Renal pelvis (tissue), 12 donors: ENCODE measurements at places on chromosomes 12 and 14. TPM values are rescaled to one million over a fixed set of nuclear protein-coding genes. Genes with fewer than 3 reads are reported as not detected.

DNA sequence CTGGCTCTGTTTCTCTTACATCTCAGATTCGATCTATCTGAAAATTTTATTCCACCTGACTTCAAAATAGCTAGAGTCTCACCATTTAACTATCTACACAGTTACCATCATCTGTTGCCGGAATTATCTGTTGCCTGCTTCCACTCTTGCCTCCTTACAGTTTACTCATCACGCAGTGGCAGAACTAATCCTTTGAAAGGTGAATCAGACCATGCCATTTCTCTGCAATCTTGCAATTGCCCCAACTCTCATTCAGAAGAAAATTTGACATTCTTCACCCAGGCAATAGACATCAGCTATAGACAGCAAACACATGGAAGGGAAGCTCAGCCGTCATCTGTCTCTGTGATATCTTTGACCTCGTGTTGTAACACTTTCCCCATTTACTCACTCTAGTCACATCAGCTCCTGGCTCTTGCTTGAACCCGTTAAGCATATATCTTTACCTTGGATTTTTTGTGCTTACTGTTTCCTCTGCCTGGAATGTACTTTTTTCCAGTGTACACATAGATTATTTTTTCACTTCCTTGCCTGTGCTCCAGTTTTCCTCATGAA, 85.5 kb downstream of the PDE3A start:
- no peak for DNase-seq

GRCh38 chr14:94043756-94044475, 17.8 kb downstream of the OTUB2 start:
- DNase-seq, result no peak

GRCh38 chr12:119118625-119119024, 60.1 kb upstream of the HSPB8 start:
- no peak for DNase-seq

- no peak for DNase-seq
Measured at GRCh38 chr12:32574585-32574984, 104.5 kb upstream of the DNM1L start.

INHBC gene
- polyA plus RNA-seq, result 0.27 TPM

- no peak for DNase-seq
Measured at GRCh38 chr12:63928305-63928704, 83.8 kb downstream of the SRGAP1 start.

MSI1 gene
- 21.9 TPM for polyA plus RNA-seq

GRCh38 chr14:31936115-31936514, 141.0 kb upstream of the ARHGAP5 start:
- no peak for DNase-seq

DNA sequence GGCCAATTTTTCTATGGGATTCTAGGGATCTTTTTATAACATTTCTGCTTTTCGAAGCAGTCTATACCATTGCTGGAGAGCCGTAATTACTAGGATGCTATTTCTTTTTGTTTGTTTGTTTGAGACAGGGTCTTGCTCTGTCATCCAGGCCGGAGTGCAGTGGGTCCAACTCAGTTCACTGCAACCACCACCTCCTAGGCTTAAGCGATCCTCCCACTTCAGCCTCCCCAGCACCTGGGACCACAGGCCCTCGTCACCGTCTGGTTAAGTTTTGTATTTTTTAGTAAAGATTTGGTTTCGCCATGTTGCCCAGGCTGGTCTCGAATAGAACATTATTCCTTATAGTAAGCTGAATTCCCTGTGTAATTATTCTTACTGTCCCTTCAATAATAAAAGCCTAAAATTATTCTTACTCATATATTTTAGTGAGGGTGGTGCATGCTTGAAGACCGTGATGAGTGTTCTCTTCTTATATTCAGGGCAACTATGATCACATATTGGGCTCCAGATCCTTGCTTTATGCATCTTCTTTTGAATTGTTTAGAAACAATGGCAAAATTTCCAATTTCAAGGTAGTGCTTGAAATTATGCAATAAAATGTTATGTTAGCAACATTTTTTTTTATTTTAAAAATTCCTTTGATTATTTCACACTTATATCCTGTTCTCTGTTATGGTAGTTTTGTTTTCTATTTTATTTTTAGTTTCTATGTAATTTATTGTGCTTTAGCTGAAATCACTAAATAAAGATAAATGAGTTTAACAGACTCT, 66.2 kb downstream of the CRADD start:
- DNase-seq, result no peak

HSPA2 gene
- 20.7 TPM for polyA plus RNA-seq

DNA sequence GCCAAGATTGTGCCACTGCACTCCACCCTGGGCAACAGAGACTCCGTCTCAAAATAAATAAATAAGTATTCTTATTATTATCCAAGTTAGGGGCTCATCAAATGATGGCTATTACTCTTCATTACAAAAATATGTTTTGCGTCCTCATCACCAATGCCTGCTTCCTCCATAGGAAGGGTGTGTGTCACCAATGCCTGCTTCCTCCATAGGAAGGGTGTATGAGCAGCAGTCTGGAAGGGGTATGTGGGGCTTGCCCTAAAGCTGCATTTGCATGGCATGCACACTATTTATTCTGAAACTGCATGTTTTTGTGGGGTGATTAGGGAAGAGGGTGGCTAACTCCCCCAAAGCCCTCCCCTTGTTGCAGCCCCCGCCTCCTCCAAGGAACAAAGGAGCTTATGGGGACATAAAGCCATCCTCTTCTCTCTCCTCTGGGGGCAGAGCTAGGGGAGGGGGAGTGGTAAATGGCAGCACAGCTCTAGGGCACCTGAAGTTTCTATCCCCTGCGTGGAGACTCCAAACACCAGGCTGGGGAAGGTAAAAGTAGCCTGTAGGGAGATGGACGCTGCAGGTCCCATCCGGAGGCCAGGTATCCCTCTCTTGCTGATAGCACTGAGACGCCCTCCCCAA, 1.3 kb downstream of the CAMKK2 start:
- no peak for DNase-seq

DNA sequence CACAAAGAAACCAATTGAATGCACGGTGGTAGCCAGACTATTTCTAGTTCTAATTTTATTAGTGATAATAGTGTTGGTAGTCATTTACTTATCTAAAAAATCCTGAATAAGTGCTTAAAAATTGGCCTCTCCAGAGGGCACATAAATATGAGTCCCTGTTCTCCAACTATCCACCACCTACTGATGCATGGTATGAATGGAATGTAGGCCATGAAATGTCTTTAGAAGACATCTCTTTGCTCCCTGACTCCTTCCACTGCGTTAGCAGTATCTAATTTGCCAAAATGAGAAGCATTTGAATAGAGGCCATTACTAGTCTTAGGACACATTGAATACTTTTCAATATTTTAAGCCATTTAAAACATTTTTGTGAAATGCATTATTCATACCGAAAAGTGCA, 261.7 kb downstream of the LRFN5 start:
- no peak for DNase-seq

DNA sequence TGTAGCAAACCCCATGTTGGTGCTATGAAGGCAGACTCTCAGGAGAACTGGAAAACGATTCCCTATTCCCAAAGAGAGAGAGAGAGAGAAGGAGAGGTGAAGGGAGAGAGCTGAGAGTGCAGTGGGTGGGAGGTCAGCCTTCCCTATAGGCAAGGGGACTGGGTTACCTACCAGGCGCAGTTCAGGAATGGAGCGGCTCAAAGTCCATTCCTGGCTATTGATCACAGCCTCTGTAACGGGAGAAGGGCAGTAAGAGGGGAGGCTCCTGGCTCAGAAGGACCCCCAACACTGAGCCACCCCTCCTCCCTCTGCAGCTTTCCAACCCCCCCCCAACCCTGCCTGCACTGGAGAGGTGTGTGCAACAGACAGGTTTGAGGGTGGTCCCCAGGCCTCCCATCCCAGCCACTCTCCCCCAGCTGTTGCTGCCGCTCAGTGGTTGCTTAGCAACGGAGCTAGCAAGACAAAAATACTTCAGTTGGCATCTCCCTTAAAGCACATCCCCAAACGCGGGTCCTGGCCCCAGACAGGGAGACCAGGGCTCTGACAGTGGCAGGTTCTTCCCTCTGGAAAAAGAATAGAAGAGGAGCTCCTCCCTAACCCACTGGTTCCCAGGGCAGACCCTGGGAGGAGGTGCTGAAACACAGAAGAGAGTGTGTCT, 3.2 kb downstream of the AGAP2 start:
- no peak for DNase-seq

SLC6A13 gene
- 44.2 TPM for polyA plus RNA-seq

DNA sequence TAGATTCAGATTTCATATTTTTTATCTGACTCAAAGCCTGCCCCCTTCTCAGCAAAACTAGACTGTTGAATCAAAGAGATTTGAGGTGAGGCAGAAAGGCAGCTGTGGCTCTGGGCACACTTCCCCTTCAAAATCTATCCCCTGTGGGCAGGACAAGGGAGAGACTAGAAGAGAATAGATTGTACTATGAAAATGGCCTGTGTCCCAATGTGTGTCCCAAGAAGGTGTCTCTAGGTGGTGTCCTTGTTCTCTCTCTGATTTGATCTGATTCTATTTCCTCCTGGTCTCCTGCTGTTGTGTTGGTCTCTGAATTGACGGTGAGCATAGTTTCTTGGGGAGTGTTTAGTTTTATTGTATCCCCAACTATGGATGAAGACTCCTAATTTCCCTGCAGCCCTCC, 565.8 kb upstream of the ATP2B1 start:
- DNase-seq, result no peak

DNA sequence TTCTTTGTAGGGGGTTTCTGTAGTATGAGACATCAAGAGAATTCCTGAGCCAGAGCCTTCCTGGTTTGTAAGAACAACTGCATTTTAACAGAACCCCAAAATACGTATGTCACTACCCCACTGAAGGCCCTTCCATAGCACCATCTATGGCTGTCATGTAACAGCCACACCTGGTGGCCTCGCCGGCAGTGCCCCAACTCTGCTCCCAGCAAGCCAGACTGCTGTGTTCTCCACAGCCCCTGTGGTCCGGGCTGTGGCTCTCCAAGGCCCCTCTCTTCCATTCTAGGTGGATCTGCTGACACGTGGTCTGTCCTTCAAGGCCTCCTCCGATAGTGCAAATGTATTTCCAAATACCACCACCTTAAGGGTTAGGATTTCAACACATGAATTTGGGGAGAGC, 9.9 kb upstream of the PPP1R13B start:
- no peak for DNase-seq

DNA sequence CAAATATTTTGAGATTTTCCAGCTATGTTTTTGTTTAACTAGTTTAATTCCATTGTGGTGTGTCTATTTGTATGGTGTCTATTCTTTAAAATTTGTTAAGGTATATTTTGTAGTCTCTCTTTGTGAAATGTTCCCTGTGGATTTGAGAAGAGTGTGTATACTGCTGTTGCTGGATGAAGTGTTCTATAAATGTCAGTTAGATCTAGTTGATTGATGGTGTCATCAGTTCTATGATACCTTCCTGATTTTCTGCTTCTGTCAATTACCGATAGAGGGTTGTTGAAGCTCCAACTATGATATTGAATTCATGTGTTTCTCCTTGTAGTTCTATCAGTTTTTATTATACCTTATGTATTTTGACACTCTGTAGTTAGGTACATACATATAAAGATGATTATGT, 53.1 kb downstream of the FUT8 start:
- DNase-seq, result no peak

DNA sequence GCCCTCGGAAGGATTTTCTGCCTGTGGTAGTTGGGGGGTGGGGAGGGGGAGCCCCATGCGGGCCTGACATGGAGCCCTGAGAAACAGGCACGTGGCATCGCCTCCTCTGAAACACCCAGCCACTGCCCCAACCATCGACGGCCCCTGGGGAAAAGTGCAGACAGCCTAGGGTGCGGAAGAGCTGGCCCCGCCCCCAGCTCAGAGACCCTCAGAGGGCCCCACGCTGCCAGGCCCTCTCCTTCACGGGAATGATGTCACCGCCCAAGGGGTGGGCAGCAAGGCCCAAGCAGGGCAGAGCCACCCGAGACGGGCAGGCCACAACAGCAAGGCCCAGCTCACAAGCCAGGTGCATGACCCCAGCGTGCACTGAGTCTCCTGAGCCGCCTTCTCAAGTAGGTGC, 26.2 kb downstream of the BEGAIN start:
- no peak for DNase-seq

SLC7A7 gene
- 114 TPM for polyA plus RNA-seq

DCN gene
- polyA plus RNA-seq, result 446 TPM

SRRM4 gene
- polyA plus RNA-seq, result 0.03 TPM

DNA sequence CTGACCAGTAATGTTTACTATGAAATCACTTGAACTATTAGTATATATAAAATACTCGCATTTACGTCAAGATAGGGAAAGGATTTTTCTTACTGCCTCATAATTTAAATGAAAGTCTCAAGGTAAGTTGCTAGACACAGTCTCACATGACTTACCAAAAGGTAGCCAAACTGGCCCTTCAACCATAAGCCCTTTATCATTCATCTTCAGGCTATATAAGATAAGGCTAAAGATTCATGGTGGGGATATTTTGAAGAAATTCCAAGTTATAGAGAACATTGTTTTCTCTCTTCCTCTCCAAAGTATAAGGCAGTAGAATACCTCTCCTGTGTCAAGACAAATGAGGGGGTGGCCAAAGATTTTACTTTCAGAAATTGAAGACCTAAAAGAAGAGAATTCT, 23.4 kb downstream of the KIF21A start:
- DNase-seq, result no peak

DNA sequence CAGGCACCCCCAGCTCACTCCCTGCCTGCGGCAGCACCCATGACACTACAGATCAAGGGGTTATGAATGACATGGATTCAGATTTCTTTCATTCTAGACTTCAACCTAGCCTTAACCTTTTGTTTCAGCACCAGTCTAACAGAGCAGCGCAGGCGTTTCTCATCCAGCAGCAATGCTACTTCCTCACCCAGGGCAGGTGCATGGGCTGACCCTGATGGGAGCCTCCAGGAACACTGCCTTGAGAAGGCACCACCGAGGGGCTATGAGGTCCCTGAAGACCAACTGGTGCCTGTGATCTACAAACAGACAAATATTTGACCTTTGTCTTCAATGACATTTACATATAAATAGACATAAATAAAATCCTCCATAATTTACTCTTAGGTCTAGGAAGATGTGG, 10.8 kb downstream of the CDCA4 start:
- no peak for DNase-seq

GYS2 gene
- 0.11 TPM for polyA plus RNA-seq

- DNase-seq, result no peak
Measured at GRCh38 chr14:34081576-34082136, 130.8 kb upstream of the EGLN3 start.

TEX52 gene
- polyA plus RNA-seq, result 3.9 TPM

DNA sequence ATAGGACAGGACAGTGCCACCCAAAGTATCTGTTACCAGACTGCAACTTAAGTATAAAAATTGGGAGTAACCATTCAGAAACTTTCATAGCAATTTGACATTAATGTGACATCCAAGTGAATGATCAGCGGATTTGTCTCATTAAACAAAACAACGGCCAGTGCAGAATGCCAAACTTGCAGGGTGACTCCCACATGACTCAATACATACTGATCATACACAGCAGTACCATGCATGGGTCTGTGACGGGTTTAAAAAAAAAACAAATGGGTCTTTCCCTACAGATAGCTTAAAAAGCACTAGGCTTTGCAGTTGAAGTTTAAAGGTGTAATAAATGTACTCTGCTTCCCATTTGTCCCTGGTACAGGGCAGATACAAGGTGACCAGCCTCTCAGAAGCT, 116.6 kb downstream of the SLC35F4 start:
- DNase-seq, result no peak

LRIG3 gene
- 35.0 TPM for polyA plus RNA-seq

GRCh38 chr14:34718750-34719304, 4.4 kb upstream of the CFL2 start:
- DNase-seq, result no peak

LBHD2 gene
- polyA plus RNA-seq, result not detected

OR6C2 gene
- not detected for polyA plus RNA-seq

ATP6V1D gene
- 139 TPM for polyA plus RNA-seq

GRCh38 chr14:104140463-104141331, 2.3 kb downstream of the KIF26A start:
- no peak for DNase-seq

- no peak for DNase-seq
Measured at GRCh38 chr14:39383741-39384140, 48.5 kb downstream of the FBXO33 start.
